ENCODE measurements at places on chromosomes 11 and 22.

- DNase-seq: no peak
Observed at GRCh38 chr11:88709567-88709966, 356.2 kb downstream of the GRM5 start.

- DNase-seq: no peak
Observed at GRCh38 chr11:63832336-63832735, 6.6 kb upstream of the MARK2 start.

DNA sequence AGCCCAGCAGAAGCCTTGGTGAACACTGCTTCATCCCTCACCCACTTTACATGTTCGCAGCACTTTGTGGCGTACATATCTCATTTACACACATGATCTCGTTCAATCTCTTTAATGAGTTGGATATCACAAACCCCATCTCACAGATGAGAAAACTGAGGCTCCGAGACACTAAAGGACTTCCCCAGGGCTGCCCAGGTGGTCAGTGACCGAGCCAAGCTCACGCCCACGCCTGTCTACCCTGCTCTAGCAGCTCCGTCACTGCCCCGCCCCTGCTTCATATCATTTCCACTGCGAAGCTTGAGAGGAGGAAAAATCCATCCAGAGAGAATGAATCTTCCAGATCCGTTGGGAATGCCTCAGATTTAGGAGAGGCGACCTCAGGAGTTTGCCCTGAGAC, 11.8 kb upstream of the DSCAML1 start:
- no peak for DNase-seq

GRCh38 chr11:1473786-1474185, 12.8 kb downstream of the MOB2 start:
- no peak for DNase-seq

- DNase-seq: no peak
Observed at GRCh38 chr22:28441720-28442263, 237.8 kb downstream of the TTC28 start.

DNA sequence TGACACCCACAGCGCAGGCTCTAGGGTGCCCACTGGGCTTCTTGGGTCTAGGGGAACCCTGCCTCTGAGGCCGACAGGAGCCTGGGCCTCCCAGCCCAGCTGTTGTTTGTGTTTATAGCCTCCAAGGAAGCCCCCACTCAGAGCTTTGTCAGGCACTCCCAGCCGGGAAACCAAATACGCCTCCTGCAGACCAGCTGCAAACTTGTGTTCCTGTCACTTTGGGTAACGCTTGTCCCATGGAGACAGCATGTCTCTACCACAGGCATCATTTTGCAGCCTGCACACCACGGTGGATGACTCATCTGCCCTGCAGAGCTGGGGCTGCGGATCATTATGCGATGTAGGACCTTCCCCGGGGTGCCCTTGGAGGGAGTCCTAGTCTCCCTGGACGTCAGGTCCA, 40.6 kb upstream of the CRYBB3 start:
- peak; percentile 47 for DNase-seq
